ENCODE measurements at places on chromosomes 2 and 18. TPM values are rescaled to one million over a fixed set of nuclear protein-coding genes. Genes with fewer than 3 reads are reported as not detected.
A peak's percentile ranks its signal among the peaks of the same experiment; 100 is the strongest.

- peaks cover 4% of the 10 kb centered on the region for H3K4me1 ChIP-seq
- no peak overlapping the region for H3K27ac ChIP-seq
- no peak overlapping the region for H3K4me3 ChIP-seq
- no peak for DNase-seq
Observed at GRCh38 chr2:236180831-236181453, 12.8 kb upstream of the GBX2 start.

DNA sequence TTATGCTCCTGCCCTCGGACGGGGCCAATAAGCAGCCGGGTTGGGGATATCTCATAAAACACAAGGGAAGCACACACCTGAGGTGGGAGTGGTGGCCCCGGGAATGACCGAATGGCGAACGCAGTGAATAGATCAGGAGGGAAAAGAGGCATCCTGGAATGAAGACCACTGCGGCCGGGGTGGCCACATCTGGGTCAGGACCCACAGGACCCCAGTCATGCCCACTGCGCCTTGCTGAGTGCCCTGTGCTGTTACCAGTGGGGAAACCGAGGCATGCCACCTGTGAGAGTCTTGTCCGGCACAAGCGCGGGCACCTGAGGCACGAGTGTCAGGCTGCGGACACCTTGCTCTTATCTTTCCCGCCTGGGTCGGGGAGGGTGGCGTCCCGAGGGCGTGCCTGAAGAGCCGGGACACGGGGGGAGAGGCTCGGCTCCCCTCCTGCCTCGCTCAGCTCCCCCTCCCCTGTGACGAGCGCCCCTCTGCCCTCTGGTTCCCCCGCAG is 1.6 kb downstream of the PDCD1 start:
- no peak overlapping the region for H3K27ac ChIP-seq
- H3K27me3 ChIP-seq = peaks cover 2% of the 10 kb centered on the region
- no peaks in the 10 kb centered on the region for H3K4me1 ChIP-seq
- H3K36me3 ChIP-seq = no peaks in the 10 kb centered on the region
- H3K4me3 ChIP-seq = no peak overlapping the region

GRCh38 chr18:7221424-7222155 is 9.3 kb upstream of the LRRC30 start:
- no peak overlapping the region for H3K27ac ChIP-seq
- no peaks in the 10 kb centered on the region for H3K36me3 ChIP-seq
- no peak overlapping the region for H3K4me3 ChIP-seq
- H3K27me3 ChIP-seq = no peaks in the 10 kb centered on the region

GRCh38 chr2:16755442-16755841 is 89.8 kb upstream of the CYRIA start:
- no peaks in the 10 kb centered on the region for H3K27me3 ChIP-seq
- no peak overlapping the region for H3K27ac ChIP-seq
- H3K4me3 ChIP-seq = no peak overlapping the region

DNA sequence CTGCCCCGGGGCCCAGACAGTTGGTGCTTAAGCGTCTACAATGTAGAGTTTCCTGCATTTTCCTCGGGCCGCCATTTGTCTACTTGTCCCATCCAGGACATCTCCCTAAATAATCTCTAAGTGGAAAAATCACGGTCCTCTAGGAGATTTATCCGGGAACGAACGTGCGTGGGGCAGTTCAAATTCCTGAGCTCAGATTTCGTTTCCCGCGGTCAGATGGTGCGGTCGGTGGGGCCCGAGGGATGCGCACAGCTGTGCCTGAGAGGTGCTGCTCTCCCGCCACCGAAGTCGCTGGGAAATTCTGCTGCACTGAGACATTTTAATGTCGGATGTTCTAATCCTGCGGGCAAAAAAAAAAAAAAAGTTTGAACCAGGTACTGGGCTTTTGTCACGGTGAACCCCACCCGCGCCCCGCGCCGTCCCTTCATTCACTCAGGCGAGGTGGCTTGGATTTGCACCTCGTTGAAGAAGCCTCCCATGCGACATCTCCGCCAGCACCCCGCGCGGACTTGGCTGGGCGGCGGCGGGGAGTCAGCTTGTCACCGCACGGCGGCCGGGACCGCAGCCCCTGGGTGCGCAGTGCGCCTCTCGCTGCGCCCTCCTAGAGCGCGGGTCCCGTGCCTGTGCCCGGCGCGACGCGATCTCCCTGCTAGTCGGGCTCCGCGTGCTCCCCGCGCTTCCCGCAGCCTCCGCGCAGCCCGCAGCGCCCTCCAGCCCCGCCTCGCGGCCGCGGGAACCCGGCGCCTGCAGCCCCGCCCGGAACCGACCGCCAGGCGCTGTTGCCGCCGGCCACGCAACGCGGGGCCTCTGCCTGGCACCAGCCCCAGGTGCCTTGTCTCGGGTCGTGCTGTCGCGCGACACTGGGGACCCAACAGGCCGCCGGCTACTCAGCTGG is 191.9 kb upstream of the TCF4 start:
- H3K4me3 ChIP-seq = peak overlapping the region; percentile 71
- H3K4me1 ChIP-seq = no peaks in the 10 kb centered on the region
- DNase-seq = no peak
- no peak overlapping the region for H3K27ac ChIP-seq
- H3K36me3 ChIP-seq = no peaks in the 10 kb centered on the region
- no peaks in the 10 kb centered on the region for H3K27me3 ChIP-seq

ECEL1 gene
- total RNA-seq = 1.6 TPM

- no peaks in the 10 kb centered on the region for H3K36me3 ChIP-seq
- no peak for DNase-seq
- H3K27me3 ChIP-seq = no peaks in the 10 kb centered on the region
- H3K4me1 ChIP-seq = no peaks in the 10 kb centered on the region
- H3K27ac ChIP-seq = no peak overlapping the region
Observed at GRCh38 chr18:35553300-35553699, 28.2 kb upstream of the GALNT1 start.

GRCh38 chr2:30298302-30298701 is 67.0 kb downstream of the LBH start:
- H3K4me3 ChIP-seq = no peak overlapping the region
- no peak for DNase-seq
- no peaks in the 10 kb centered on the region for H3K27me3 ChIP-seq
- no peaks in the 10 kb centered on the region for H3K36me3 ChIP-seq

- H3K4me1 ChIP-seq = no peaks in the 10 kb centered on the region
- H3K27me3 ChIP-seq = no peaks in the 10 kb centered on the region
- H3K27ac ChIP-seq = no peak overlapping the region
- no peak overlapping the region for H3K4me3 ChIP-seq
- DNase-seq = no peak
- peaks cover 11% of the 10 kb centered on the region for H3K36me3 ChIP-seq
Observed at GRCh38 chr2:53821810-53822209, 35.0 kb downstream of the ERLEC1 start.

- no peak overlapping the region for H3K4me3 ChIP-seq
- H3K36me3 ChIP-seq = no peaks in the 10 kb centered on the region
- no peaks in the 10 kb centered on the region for H3K27me3 ChIP-seq
- DNase-seq = no peak
- no peak overlapping the region for H3K27ac ChIP-seq
Observed at GRCh38 chr18:77062518-77063003, 70.0 kb downstream of the MBP start.

SLC5A7 gene
- total RNA-seq = 0.14 TPM

TGFA gene
- 1.9 TPM for total RNA-seq

ACTG2 gene
- total RNA-seq = 251 TPM

SP5 gene
- total RNA-seq = not detected

GRCh38 chr2:126979039-126980003 is 80.6 kb downstream of the TEX51 start:
- no peaks in the 10 kb centered on the region for H3K36me3 ChIP-seq
- no peak for DNase-seq
- no peaks in the 10 kb centered on the region for H3K4me1 ChIP-seq
- H3K27ac ChIP-seq = no peak overlapping the region
- H3K27me3 ChIP-seq = no peaks in the 10 kb centered on the region
- no peak overlapping the region for H3K4me3 ChIP-seq

DNA sequence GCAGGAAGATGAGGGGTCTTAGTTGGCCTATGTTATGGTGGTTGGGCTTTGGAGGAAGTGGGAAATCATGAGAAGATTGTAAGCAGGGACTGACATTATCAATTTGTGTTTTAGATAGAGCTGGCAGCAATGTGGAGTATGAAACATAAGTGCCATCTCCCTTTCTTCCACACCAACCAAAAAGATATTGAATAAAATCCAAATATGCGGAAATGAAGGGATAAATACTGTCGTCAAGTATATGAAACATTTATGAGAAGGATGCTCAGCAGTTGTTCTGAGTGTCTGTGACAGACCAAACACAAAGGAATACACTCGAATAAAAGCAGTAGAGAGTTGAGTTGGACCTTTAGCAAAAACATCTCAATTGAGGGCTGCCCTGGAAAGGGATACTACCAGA is 1090.0 kb upstream of the ZEB2 start:
- no peak overlapping the region for H3K4me3 ChIP-seq
- no peaks in the 10 kb centered on the region for H3K4me1 ChIP-seq
- H3K27ac ChIP-seq = no peak overlapping the region

DNA sequence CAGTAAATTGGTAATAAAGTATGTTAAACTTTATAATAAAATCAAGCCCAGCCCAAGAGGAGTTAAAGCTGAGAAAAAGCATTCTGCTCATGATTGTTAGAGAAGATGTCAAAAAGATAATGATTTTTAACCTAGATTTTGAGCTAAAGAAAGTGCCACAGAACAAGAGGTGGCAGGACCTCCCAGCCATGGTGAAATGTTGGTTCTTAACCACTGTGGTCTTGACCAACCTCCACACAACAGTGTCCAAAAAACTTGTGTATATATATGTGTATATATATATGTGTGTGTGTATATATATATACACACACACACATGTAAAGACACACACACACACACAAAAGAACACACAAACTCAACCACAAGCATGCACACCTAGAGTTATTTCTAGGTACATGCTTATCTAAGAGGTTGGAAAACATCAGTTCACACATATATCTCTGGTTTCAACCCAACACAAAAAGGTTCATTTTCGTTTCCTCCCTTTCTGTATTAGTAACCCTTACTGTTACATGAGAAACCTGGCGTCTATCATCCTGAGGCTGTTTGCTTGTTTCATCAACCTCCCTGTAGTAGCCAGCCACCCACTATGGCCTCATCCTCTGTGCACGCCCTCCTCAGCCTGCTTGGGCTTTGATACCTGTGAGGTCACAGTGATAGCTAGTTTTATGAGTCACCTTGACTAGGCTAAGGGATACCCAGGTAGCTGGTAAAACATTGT is 631.8 kb upstream of the ID2 start:
- H3K27ac ChIP-seq = no peak overlapping the region
- no peaks in the 10 kb centered on the region for H3K4me1 ChIP-seq
- H3K27me3 ChIP-seq = no peaks in the 10 kb centered on the region
- no peak overlapping the region for H3K4me3 ChIP-seq

GRCh38 chr18:35497027-35497369 is 762 bp downstream of the INO80C start:
- H3K27ac ChIP-seq = peak overlapping the region; percentile 95
- H3K36me3 ChIP-seq = no peaks in the 10 kb centered on the region
- DNase-seq = no peak
- peaks cover 10% of the 10 kb centered on the region for H3K4me1 ChIP-seq

PMAIP1 gene
- not detected for total RNA-seq

DNA sequence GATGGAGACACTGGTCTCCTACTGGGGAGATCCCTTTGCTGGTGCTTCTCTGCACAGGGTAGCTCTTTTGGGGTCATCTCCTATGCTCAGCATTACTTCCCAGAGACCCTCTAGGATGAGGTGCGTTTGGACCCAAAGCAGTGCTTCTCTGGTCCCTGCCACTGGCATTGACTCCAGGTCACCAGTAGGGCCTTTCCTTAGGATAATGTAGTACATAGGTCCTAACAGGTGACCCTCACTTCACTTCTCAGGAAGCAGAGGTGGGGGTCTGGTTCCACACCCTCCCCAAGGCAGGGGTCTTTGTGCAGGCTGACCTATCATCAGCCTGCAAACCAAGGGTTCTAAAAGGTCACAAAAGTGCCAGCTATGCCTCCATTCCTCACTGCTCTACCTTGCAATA is 145.8 kb upstream of the HS6ST1 start:
- DNase-seq = no peak
- H3K27ac ChIP-seq = no peak overlapping the region
- H3K36me3 ChIP-seq = no peaks in the 10 kb centered on the region
- H3K4me1 ChIP-seq = peaks cover 13% of the 10 kb centered on the region

OSR1 gene
- total RNA-seq = 90.7 TPM

DIS3L2 gene
- 26.4 TPM for total RNA-seq

- peak overlapping the region; percentile 91 for H3K27ac ChIP-seq
- H3K4me1 ChIP-seq = peaks cover 29% of the 10 kb centered on the region
- no peak for DNase-seq
- peak overlapping the region; percentile 75 for H3K4me3 ChIP-seq
- H3K36me3 ChIP-seq = no peaks in the 10 kb centered on the region
Observed at GRCh38 chr2:236568068-236568921, 1.3 kb upstream of the ACKR3 start.

- H3K4me1 ChIP-seq = peaks cover 25% of the 10 kb centered on the region
- H3K4me3 ChIP-seq = no peak overlapping the region
- no peaks in the 10 kb centered on the region for H3K27me3 ChIP-seq
- H3K27ac ChIP-seq = no peak overlapping the region
- H3K36me3 ChIP-seq = no peaks in the 10 kb centered on the region
Observed at GRCh38 chr2:239398521-239398921, 2.3 kb downstream of the HDAC4 start.

SCYGR3 gene
- not detected for total RNA-seq

DNA sequence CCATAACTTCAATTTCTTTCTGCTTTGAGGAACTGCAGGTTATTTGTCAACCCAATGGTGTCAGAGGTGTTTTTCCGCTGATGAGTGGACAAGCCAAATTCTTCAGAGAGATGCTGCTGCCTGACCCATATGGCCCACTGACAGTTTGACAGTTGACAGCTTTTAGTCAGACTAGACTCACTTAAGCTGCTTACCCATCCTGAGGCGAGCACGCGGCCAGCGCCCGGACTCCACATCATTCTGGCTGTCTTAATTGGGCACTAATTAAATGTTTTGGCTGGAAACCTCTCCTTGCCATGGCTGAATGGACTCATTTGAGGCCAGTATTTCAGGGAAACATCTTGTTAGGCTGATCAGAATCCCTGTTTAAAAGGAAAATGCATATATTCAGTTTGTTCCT is 316.1 kb upstream of the FANCL start:
- H3K4me3 ChIP-seq = no peak overlapping the region
- DNase-seq = no peak
- no peaks in the 10 kb centered on the region for H3K4me1 ChIP-seq
- no peaks in the 10 kb centered on the region for H3K27me3 ChIP-seq

- no peaks in the 10 kb centered on the region for H3K4me1 ChIP-seq
- peaks cover 44% of the 10 kb centered on the region for H3K36me3 ChIP-seq
- H3K27me3 ChIP-seq = no peaks in the 10 kb centered on the region
- no peak for DNase-seq
- H3K27ac ChIP-seq = no peak overlapping the region
Observed at GRCh38 chr2:11771971-11772615, 25.7 kb downstream of the LPIN1 start.

GRCh38 chr2:54680397-54681041 is 42.9 kb upstream of the EML6 start:
- H3K4me1 ChIP-seq = no peaks in the 10 kb centered on the region
- no peak overlapping the region for H3K27ac ChIP-seq
- no peak overlapping the region for H3K4me3 ChIP-seq
- DNase-seq = no peak
- no peaks in the 10 kb centered on the region for H3K36me3 ChIP-seq

TEX44 gene
- not detected for total RNA-seq

LTBP1 gene
- total RNA-seq = 786 TPM

Measured in thoracic aorta (tissue), 2 donors.